ENCODE measurements at places on chromosomes 16 and 17.
A peak's percentile ranks its signal among the peaks of the same experiment; 100 is the strongest.

GRCh38 chr17:7233701-7234082 is 625 bp downstream of the DVL2 start:
- no peak for DNase-seq

GRCh38 chr17:16911141-16911937 is 60.6 kb downstream of the TNFRSF13B start:
- no peak for DNase-seq

- DNase-seq = no peak
Measured at GRCh38 chr17:40457964-40458791, 14.9 kb downstream of the IGFBP4 start.

DNA sequence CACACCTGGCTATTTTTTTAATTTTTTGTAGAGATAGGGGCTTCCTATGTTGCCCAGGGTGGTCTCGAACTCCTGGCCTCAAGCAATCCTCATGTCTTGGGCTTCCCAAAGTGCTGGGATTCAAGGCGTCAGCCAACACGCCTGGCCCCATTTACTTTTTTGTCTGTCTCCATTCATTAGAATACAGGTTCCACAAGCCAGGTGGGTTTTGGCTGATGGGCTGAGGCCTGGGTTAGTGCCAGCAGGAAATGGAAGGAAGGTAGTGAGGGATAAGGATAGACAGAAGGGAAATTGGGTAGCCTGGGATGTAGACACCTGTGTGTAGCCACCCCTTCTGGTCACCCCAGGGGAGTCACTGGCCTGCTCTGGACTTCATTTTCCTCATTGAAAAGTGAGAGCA is 4.4 kb upstream of the IL27 start:
- no peak for DNase-seq

- peak; percentile 89 for DNase-seq
Measured at GRCh38 chr17:979539-980405, at the start of gene NXN. Gene NXN (minus strand): TSS chr17:979776.

DNA sequence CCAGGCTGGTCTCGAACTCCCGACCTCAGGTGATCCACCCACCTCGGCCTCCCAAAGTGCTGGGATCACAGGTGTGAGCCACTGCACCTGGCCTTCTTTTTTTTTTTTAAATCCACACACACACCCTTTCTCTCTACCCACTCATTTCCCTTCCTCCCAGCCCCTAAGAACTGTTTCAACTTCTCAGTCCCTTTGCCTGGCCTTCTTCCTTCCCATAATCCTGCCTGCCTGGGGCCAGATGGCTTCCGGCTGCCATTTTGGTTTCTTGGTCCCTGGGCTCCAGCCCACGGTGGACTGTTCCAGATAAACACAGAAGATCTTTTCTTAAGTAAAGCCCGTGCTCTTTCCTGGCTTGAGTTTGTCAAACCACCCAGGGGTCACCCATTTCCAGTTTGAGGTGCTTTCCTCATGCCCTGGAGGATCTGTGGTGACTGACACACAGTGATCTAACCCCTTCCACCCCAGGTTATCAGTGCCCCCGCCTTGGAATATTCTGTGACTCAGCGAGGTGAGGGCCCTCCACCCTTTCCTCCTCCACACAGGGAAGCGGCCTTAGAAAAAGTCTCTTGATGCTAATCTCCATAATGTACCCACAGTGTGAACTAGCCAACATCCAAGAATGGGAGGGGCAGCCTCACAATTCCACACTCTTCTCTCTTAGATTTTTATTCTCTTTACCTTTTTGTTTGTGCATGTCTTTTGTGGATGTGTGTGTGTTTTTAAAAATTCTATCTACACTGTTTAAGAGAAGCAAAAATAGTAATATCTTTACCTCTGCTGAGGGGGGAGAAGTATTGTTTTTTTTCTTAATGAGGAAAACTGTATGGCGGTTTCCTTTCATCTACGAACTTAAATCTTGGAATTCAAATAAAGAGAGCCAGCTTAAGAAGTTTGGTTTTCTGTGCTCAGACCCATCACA is 60.0 kb downstream of the CRISPLD2 start:
- DNase-seq = no peak

DNA sequence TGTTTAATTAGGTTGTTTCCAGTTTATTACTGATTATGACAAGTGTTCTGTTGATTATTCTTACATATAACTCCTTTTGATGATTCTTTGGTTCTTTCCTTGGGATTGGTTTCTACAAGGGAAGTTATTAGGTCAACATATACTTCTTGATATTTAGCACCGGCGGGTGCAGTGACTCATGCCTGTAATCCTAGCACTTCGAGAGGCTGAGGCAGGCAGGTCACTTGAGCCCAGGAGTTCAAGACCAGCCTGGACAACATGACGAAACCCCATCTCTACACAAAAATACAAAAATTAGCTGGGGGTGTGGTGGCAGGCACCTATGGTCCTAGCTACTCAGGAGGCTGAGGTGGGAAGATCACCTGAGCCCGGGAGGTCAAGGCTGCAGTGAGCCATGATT is 120.2 kb upstream of the HAS3 start:
- DNase-seq = no peak

DNA sequence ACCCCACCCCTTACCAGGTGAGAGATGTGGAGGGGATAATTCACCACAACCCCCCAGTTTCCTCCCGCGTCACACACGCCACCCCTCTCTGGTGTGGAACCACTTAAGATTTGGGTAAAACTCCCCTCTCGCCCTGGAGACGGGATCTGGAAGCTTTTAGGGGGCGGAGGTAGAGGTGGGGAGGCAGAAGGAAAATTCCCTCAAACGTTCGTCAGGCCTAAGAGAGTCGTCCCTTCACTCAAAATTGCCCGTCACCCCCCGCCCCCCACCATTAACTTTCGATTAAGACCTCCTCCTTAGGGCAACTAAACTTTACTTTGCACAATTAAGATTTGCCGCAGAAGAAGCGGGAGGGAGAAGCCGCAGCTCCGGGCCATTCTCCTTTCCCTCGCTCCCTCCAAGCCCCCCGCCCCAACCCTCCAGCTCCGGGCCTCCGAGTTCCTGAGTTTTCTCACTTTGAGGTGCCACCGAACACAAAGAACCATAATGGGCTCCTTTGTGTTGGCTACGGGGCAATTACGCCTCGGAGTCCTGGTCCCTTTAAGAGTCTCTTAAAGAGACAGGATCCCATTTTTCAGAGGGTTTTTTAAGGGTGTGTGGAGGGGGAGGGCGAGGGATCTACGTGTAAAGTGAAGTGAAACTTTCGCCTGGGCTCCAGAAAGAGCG is 985 bp upstream of the FZD2 start:
- DNase-seq = peak; percentile 51

DNA sequence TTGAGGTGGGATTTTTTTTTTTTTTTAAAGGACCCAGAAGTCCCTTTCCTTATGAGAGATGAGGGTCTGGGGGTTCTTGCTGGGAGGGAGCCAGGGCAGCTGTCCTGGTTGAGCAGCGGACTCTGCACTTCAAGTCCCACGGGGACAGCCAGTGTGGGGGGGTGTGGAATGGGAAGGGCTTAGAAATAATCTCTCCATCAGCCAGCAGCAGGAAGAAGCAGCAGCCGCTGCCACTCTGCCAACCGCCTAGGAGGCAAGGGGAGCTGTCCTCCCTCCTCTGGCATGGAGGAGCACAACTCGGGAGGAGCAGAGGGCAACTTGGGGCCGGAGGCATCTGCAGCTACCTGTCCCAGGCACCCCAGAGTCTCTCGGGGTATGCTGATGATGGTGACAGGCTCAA is at the start of gene KCNG4:
KCNG4 (minus strand) TSS at position 104 of the 400 bp plus-strand sequence. CDS start 2,527 bp downstream, outside the sequence.
- DNase-seq = no peak

DNA sequence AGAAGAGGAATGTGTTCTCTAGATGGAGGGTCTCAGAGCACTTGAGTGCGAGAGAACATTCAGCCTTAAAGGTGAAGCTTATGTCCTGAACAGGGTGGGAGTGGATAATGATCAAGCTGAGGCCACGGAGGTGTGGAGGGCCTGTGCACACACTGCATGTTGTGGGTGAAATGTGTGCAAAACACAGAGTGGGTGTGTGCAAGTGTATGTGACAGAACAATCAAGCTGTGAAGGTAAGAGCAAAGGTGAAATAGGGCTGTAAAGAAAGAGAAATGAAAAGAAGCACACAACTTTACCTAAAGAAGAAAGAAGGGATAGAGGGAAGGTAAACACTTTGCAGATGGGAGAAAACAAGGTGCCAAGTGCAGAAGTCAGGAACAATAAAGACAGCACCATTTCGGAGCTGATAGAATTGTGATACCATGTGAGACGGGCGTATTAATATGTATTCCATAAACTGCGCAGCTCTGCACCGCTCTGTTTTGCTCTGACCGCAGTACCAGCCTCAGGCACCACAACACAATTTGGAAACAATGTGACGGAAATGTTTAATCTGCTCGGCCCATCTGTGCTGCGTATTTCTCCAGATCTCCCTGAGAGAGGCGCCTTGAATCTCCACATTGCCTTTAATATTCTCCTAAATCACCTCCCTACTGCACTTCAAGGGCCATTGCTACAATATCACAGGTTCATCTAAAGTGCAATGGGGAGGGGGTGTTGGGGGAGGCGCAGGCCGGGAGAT is 40.6 kb downstream of the SNX11 start:
- no peak for DNase-seq

GRCh38 chr16:65988024-65988595 is 378.4 kb upstream of the CDH5 start:
- DNase-seq = no peak

GRCh38 chr17:40448213-40448638 is 5.0 kb downstream of the IGFBP4 start:
- DNase-seq = peak; percentile 81

DNA sequence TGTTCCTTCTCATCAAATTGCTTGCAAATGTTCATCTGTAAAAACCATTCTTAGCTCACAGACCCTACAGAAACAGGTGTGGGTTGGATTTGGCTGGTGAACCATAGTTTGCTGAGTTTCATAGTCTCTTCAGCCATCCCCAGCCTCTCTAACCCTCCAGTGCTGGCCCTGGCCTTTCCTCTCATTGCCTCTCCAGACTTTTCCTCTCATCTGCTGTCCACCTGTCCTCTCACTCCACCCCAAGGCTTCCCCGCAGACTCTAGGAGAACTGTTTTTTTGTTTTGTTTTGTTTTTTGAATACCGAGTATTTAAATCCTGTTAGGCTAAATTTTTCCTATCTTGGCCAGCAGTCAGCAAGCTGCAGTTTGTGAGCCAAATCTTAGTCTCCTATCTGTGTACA is 41.1 kb downstream of the MEOX1 start:
- no peak for DNase-seq

- no peak for DNase-seq
Measured at GRCh38 chr17:68641276-68642117, 40.3 kb upstream of the FAM20A start.

DNA sequence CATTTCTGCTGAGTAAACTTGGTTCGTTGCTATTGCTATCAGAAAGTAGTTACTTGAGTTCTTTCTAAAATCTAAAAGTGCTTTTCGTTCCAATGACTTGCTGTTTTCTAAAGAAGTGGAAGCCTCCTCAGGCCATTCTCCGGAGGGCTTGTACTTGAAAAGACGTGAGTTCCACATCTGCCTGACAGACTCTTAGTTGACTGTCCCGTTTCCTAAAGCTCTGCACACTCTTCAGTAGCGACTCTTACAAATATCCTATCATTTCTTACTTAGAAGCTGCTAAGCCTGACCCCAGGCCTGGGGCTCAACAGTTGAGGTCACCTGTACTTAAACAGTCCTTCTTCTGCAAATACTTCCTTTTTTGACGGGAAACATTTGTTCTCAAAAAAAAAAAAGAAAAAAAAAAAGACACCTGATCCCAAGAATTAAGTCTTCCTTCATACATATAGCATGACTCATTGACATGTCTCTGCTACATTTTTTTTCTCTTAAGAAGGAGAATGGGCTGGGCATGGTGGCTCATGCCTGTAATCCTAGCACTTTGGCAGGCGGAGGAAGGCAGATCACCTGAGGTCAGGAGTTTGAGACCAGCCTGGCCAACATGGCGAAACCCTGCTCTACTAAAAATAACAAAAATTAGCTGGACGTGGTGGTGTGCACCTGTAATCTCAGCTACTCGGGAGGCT is 61.5 kb downstream of the DHRS7C start:
- no peak for DNase-seq

DNA sequence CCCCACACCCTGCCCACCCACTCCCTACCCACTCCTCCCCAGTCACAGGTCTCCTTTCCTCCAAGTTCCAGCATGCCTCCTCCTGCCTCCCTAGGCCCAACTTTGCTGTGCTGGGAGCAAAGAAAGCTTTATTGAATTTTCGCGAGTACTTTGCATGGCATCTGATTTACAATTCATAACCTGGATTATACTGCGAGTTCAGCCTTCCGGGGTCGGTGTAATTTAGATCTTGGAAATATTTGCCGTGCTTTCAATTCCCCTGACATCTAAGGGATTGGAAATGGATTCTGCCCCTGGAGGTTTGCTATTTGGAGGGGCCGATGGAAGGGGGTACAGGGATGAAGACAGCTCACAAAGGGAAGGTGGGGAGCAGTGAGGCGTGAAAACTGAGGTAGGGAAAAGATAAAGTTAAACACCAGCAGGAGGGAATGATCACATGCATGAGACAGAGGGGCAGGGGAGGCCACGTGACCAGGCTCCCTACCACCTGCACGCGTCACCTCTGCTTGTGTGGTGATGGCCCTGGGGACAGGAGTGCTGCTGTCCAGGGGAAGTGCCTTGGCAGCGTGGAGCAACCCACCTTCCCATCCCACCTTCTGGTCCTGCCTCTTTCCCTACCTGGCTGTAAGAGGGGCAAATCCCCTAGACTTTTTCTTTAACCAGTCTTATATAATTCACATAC is 132.3 kb upstream of the RPL38 start:
- DNase-seq = no peak

DNA sequence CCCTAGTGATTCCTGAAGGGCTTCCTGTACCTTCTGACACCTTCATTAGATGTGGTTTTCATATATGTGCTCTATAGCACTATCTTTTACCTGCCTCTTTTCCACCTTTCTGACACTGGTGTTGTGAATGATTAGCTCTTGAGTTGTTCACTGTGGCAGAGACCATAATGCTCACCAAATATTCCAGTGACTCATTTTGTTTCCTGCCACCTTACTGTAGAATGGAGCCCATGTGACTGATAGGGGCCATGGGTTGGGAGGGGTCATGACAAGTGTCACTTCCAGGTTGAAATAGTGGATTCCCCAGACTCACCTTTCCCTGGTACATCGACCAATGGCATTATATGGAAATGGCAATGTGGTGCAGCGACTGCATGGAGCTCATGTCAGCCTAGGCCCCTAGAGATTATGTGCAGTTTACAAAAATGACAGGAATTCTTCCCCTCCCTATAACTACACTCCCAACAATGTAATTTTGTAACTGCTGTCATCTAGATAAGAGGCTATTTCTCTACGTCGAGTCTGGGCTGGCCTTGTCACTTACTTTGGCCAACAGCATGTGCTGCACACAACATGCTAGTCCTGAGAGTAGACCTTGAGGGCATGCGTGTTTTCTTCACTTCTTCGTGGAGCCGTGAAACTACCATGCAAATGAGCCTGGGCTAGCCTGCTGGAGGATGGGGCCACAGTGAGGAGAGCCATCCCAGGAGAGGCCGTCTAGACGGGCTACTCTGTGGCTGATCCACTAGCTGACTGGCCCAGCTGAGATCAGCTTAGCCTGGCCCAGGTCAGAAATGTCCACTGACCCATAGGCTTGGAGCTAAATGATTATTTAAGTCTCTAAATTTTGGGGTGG is 409.5 kb downstream of the CA10 start:
- DNase-seq = no peak

DNA sequence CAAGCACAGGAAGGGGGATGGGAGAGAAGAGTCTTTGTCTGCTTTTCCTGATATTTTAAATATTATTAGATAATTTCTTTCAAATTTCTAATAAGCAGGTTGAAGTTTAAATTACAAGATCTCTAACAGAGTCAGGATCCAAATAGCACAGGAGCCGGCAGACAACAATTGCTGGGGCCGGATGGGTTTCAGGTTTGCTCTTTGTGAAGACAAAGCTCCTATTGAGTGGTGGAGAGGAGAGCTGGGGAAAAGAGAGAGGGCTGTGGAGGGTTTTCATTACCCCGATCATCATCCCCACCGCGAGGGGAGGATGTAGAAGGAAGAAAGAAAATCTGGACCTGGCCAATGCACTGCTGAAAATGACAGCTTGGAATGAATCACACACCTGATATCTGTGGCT is 197.3 kb downstream of the SOX9 start:
- DNase-seq = no peak

Measured in suppressor macrophage treated with lipopolysaccharide for 1 hour (primary cell).